ENCODE measurements at places on chromosomes 1 and 21.
A peak's percentile ranks its signal among the peaks of the same experiment; 100 is the strongest.

- DNase-seq, result no peak
Observed at GRCh38 chr21:31912501-31912900, 39.7 kb downstream of the HUNK start.

DNA sequence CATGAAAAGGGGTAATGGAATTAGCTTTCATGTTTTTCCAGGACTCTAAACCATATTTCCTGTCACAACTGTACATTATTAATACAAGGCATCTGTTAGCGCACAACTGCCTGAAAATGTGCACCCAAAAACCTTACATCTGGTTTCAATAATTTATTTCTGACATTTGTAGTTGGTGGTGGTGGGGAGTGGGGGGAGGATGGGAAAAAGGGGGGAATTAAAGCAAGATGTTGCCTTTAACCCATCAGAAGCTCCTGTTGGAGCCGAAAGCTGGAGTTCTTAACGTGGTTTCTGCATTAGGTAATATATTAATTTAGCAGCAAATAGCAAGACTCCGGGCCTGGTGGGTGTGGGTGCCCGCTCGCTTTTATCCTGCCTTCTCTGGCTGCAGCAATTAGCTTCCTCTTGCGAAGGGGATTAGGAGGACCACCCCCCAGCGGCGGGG, 36.9 kb upstream of the HHAT start:
- no peak for DNase-seq

DNA sequence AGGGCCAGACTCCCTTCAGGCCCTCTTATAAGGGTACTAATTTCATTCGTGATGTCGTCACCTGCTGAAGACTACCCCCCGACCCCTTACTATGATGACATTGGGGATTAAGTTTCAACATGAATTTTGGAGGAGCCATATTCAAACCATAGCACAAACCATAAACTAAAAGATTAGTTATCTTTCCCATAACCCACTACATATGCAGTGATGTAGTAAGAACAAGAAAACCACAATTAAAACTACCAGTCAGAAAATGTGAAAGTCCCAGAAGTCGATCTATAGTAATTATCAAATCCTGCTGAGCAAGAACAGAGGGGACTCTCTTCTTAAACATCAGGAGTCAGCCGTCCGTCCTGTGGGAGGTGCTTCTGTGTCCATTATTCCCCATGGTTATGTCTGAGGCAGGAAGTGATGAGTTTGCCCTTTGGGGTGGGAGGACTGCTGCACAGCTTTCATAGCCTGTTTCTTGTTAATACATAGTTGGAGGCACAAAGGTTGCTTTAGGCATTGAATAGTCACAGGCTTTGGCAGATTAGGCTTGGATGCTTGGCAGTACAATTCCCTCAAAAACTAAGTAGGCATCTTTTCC, 35.9 kb upstream of the PTGFRN start:
- DNase-seq, result peak; percentile 49

- DNase-seq, result no peak
Observed at GRCh38 chr1:107363154-107363553, 222.3 kb downstream of the NTNG1 start.

DNA sequence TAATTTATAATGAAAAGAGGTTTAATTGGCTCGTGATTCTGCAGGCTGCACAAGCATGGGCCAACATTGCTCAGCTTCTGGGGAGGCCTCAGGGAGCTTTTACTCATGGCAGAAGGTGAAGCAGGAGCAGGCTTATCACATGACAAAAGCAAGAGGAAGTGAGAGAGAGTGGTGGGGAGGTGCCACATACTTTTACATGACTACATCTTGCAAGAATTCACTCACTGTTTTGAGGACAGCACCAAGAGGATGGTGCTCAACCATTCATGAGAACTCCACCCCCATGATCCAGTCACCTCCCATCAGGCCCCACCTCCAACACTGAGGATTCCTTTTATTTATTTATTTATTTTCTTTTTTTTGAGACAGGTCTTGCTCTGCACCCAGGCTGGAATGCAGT, 5.5 kb upstream of the PLEKHM2 start:
- no peak for DNase-seq

All from activated CD4-positive, alpha-beta T cell treated with anti-CD3 and anti-CD28 coated beads, Interleukin-2, amount 50 U/mL, for 48 hours (primary cell).